Activated CD8-positive, alpha-beta memory T cell treated with anti-CD3 and anti-CD28 coated beads, Interleukin-2, amount 10 ng/mL, durations not matched to agents 7 days and 5 days (primary cell): ENCODE measurements at places on chromosomes 12 and 14. TPM values are rescaled to one million over a fixed set of nuclear protein-coding genes. Genes with fewer than 3 reads are reported as not detected.

- DNase-seq, result no peak
Measured at GRCh38 chr14:81886588-81886987, 352.9 kb upstream of the SEL1L start.

GRCh38 chr14:71328183-71328582 lies 420.9 kb downstream of the PCNX1 start:
- peak; percentile 50 for DNase-seq

GRCh38 chr12:116717466-116718437 lies 20.1 kb downstream of the SPRING1 start:
- DNase-seq, result no peak

DNA sequence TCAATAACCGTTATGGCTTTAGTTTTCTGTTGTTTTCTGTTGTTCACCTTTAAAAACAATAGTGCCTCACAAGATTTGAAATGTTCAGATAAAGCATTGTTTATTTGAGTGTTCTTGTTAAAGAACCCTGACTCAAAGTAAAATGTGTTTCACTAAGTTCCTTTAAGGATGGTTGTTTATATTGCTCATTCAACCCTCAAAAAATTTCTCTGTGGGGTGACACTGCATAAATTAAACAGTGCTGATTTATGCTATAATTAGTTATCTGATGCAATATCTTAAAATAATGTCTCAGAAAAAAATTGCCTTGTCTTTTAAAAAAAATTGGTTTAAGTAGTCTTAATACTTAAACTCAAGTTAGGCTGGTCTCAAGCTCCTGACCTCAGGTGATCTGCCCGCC lies 775.1 kb downstream of the FLRT2 start:
- DNase-seq, result no peak

DNA sequence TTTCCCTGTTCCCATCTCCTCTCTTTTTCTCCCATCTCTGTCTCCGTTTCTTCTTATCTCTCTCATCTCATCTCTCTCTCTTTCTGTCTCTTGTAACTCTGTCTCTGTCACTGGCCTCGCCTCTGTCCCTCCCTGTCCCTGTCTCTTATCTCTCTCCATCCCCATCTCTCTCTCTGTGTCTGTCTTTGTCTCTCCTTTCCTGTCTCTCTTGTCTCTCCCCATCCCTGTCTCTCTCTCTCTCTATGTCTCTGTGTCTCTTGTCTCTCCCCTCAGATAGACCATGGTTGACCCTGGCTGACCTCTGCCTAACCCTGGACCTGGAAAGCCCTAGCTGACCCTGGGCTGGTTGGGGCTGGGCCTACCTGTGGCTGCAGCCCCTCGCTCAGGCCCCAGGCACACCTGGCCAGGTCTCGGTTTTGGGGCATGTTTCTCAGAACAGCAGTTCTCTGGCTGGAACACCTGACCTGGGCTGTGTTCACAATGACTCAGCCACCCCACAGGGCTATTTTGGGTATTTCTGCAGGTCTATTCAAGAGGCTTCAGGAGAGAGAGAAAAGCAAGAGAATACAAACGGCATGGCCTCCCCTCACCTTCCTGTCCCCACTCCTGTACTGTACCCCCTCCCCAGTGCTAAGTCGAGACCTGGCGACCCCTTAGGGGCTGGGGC lies 174.4 kb downstream of the TMEM121 start:
- DNase-seq, result peak; percentile 70

GRCh38 chr14:61212546-61212945 lies 68.6 kb downstream of the TMEM30B start:
- no peak for DNase-seq

- peak; percentile 47 for DNase-seq
Measured at GRCh38 chr14:52268279-52269061, 972 bp downstream of the PTGDR start.

- no peak for DNase-seq
Measured at GRCh38 chr12:30090258-30090657, 306.5 kb upstream of the TMTC1 start.

DNA sequence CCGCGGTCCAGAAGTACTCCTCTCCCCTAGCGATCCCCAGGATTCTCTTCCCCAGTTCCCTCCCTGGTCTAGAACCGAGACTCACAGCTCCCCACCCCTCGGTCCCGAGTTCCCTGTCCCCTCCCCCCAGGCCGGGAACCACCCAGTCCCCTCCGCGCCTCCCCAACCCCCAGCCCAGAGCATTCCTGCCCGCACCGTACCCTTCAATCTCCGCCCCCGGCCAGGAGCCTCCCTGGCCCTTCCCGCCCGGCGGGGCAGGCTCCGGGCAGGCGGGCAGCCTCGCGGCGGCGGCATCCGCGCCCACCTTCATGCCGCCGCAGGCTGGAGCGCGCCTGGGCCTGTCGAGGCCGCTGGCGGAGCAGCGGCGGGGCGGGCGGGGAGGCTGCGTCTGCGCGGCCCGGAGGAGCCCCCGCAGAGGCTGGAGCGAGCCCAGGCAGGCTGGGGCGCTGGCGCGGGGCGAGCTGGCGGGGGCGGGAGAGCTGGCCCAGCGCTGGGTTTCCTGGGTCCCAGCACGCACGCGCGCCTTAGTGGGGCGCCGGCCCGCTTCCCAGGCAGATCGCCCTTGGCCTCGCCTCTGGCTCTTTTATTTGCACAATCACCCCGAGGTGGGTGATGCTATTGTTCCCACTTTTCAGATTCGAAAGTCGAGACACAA lies 22.2 kb upstream of the GPR132 start:
- no peak for DNase-seq

DNA sequence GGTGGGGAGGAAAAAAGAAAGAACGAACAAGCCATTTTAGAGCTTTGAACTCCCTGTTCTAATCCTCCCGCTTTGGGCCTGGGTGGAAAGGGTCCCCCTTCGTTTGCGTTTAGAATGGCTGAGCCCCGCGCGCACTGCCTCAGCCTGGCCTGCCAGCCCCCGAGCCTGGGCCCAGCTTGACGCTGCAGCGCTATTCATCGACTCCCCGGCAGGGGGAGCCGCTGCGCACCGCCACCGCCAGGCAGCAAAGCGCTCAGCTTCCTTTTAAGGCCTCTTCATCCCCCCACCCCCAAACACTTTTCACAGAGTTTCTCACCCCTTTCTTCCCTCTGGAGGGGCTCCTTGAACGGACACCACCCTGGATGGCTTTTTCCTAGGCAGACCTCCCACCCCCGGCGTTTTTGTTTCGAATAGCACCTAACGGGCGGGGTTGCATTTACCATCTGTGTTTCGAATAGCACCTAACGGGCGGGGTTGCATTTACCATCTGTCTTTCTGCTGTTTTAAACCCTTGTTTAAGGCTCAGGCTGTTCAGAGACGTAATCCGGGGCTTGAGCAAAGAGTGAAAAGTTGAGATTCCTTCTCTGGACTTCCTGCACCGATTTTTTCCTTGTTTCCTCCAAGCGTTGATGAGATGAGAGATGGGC lies 56.4 kb upstream of the PIWIL1 start:
- no peak for DNase-seq

DNA sequence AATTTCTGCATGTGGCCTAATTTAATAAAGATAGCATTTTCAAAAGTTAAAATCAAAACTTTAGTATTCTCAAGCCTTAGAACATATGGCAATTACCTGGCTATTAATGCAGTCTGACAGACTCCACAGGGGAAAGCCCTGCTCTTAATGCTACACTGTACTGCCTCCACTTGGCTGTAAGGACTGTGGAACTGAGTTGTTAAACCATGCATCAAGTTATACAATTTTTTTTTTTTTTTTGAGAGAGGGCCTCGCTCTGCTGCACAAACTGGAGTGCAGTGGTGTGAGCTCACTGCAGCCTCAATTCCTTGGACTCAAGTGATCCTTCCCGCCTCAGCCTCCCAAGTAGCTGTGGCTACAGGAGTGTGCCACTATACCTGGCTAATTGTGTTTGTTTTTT lies 19.0 kb upstream of the NDUFA12 start:
- no peak for DNase-seq

DNA sequence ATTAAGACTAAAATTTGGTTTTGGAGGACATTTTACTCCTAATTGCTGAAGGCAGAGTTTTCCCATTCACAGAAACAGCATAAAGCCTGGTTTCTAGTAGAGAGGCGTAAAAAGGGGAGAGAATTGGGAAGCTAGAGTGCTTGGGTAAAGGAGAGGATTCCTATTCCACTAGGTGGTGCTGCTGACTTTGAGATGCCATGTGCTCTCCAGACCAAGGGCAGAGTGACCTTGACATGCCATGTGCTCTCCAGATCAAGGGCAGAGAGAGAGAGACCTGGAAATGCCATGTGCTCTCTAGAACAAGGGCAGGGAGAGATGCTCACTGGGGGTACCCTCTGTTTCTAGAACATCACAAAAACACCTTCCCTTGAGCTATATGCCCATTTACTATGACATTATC lies 176.2 kb upstream of the PDZRN4 start:
- DNase-seq, result no peak

DNA sequence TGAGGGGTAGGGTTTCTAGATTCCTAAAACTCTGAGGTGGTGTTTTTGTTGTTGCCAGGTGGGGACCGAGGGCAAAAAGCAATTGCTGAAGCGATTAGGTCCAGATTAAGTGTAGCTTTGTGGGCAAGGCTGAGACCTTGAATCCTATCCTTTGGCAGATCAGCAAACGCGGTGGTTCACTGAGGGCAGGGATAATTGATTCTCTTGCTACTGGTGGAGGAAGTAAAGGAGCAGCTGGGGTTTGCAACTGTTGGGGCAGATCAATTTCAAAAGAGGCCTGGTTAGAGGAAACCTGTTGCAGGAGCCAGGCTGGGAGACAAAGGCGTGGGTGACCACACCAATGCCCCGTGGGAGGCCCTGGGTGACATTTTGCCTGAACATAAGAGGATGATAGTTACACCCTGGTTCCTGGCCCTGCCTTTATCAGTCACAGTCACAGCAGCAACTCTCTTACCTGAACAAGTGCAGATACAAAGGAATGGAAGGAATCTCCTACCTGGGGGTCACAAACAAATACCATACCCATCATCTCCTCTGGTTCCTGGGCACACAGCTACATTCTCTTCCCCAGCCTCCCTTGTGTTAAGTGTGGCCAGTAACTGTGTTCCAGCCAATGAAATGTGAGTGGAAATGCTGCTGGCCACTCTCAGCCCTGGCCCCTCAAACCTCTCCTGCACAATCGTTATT lies 43.3 kb upstream of the RASSF3 start:
- no peak for DNase-seq

DNA sequence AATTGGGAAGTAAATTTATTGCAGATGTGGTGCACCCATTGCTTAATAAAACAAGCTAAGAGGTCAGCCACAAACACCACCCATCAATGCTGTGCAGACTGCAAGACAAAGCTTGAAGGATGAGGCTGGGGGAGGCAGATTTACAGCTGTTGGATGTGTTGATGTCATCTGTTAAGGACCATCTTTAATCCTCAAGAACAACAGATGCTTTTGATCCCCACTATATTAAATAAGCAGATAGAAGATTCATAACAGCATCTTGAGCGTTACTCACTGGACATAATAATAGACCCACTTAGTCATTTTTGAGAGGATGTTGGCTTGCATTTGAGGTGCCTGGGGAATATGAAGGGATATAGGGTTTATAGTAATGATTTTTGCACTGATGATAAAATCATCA lies 58.8 kb downstream of the GPR68 start:
- DNase-seq, result no peak

GRCh38 chr12:57553343-57554202 lies 3.7 kb downstream of the KIF5A start:
- DNase-seq, result no peak

DNA sequence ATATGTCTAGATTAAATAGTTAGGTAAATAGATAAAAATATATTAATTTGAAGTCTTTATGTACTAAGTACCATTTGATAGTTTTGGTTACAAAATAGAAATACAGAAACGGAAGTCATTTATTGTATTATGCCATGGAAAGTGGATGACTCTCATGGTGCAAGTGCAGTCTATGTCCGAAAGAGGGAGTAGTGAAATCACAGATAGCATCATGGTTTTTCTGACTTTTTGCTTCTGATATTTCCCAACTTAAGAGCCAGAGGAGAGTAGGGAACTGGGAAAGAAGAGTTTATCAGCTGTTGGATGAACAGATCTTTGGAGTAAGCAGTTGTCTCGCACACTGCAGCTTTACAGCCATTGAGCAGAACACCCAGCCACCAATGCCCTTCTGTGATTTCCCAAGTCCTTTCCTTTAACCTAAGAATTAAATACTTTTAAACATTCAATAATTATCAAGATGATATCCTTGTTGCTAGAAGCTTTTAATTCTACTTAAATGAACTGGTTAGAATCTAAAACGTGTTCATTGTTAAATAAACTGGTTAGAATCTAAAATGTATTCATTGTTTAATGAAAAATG lies 18.4 kb upstream of the SRGAP1 start:
- no peak for DNase-seq

DNA sequence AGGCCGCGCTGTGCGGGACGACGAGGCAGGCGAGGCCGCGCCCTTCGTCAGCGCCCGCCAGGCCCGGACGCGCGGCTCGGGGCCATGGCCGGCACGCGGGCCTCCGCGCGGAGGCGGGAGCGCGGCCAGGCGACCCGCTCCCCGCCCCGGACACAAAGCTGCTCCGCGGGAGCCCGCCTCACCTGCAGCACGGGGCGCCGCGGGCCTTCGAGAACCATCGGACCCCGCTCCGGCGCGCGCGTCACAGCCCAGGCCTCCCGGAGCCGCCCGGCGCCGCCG lies 342 bp downstream of the DICER1 start:
- DNase-seq, result no peak

GRCh38 chr14:60684203-60684602 lies 34.9 kb upstream of the SIX1 start:
- DNase-seq, result no peak

GRCh38 chr14:73753887-73754795 lies 40.0 kb upstream of the PNMA1 start:
- peak; percentile 87 for DNase-seq

GRCh38 chr14:20811986-20812975 lies 9.6 kb upstream of the RNASE1 start:
- DNase-seq, result no peak

GRCh38 chr14:104190396-104191000 lies 52.1 kb downstream of the KIF26A start:
- DNase-seq, result no peak

- DNase-seq, result no peak
Measured at GRCh38 chr14:24399999-24400718, 1.4 kb downstream of the NYNRIN start.

- no peak for DNase-seq
Measured at GRCh38 chr14:52080158-52080800, 11.4 kb upstream of the NID2 start.

DNA sequence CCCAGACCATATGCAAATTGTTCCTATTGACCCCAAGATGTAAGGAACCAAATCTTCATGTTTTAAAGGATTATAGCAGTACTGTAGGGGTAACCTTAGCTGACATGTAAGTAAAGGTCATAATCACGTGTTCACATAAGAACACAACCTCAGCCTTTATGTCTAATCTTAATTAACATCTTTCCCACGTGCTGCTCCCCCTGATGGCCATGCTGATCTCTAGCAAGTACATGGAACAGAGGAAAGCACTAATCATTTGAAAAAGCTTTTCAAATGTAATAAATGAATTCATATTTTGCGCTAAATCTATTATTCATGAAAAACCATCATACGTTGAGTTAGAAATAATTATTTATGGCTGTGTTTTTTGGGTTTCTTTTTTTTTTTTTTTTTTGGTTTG lies 30.5 kb upstream of the ITPR2 start:
- DNase-seq, result no peak

PTPRB gene
- not detected for total RNA-seq

BMAL2 gene
- total RNA-seq, result 23.1 TPM

PTGER2 gene
- 97.6 TPM for total RNA-seq

HOXC13 gene
- total RNA-seq, result not detected

SRGAP1 gene
- not detected for total RNA-seq

HRK gene
- total RNA-seq, result not detected

C12orf60 gene
- total RNA-seq, result 1.9 TPM

ABCC9 gene
- not detected for total RNA-seq

RDH12 gene
- total RNA-seq, result not detected

PLBD1 gene
- not detected for total RNA-seq

TAS2R8 gene
- total RNA-seq, result not detected

BEST3 gene
- not detected for total RNA-seq

SELPLG gene
- 184 TPM for total RNA-seq
